HT-29 (cell line): ENCODE measurements at places on chromosomes 4 and X. TPM values are rescaled to one million over a fixed set of nuclear protein-coding genes. Genes with fewer than 3 reads are reported as not detected.
A peak's percentile ranks its signal among the peaks of the same experiment; 100 is the strongest.

Gene MAOA
- total RNA-seq, result 10.9 and 11.8 TPM in 2 replicates

DNA sequence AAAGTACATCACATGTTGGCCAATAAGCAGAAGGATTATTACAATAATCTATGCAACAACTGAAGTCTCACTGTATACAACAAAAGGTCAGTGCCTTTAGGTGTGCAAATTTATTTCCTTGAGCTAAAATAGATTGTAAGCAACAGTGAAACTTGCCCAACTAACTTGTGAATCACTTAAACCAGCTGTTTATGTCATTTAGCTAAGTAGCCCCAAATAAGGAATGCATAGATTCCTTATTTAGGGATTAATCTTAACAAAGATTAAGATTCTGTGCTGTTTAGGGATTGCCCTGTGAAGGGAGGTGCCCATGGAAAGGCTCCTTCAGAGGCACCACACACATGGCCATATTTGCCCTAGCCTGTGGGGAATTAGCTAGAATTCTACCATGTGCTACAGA, 168.6 kb downstream of the MAML3 start:
- no peak for DNase-seq

Gene MAGEC3
- not detected in 2 replicates for total RNA-seq

DNA sequence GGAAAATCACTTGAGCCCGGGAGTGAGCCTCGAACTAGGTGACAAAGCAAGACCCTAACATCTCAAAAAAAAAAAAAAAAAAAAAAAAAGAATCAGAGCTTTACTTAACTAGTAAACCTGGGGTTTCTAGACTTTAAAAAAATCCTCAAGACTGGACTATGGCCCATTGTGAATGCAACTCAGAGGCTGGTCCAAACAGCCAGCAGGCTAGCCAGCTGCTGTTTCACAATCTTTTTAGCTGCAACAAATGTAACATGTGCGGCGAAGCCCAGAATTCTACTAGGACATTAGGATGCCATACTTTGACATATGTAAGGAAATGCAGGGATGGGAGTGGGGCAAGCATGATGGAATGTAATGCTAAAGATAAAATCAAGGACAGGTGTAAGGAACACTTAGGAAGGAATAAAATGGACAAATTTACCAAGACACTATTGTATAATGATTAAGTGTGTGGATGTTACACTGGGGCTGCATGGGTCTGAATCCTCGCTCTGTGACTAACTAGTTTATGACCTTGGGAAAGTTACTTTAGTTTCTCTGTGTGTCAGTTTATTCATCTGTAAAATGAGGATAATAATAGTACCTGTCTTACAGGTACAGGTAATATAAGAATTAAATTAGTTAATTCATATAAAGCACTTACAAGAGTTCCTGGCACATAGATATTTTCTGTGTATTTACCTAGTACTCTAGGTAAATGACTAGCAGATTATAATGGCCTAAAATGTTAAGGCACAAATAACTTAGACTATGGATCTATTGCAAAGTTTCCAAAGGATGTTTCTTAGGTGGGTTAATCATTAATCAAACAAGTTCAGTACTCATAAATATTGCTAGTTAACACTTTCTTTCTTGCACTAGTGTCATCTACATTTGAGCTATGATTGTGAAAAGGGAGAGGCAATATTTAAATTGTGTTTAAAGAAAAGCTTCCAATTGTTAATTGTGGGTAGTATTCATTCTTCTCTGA, 49.5 kb downstream of the HELQ start:
- DNase-seq, result no peak

Gene PWWP3B
- not detected in 2 replicates for total RNA-seq

DNA sequence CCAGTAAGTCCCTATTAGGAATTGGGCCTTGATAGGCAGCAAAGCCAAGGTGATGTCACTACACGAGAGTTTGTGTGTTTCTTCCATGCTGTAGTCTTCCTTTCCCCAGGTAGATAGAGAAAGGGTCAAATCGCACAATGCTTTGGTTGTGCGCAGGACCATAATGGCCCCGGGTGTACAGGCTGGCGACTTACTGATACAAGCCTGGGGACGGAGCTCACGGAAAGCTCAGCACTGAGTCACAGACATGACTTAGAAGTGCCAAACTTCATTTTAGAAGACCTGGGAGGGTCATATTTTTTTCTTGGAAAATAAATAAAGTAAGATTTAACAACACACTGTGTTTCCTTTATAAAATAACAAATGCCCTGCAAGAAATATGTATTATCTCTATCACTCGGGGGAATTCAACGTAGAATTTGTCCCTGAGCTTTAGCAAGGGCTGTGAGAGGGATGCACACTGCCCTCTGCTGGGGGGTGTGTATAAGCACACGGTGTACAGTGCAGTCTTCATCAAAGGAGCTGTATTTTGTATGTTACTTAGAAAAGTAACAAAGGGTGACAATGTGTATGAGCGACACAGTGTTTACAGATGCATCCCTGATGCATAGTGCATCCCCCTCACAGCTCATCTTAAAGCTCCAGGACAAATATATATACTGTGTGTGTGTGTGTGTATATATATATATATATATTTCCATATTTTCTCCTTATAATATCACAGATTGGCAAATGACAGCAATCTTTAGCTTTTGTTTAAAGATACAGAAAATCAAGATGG, 254.5 kb upstream of the VEGFC start:
- DNase-seq, result peak; percentile 36

- no peak for DNase-seq
These were observed 664.5 kb upstream of the HTR2C start for GRCh38 chrX:113919387-113919786.

Gene FDCSP
- not detected in 2 replicates for total RNA-seq

Gene SSX3
- not detected in 2 replicates for total RNA-seq

DNA sequence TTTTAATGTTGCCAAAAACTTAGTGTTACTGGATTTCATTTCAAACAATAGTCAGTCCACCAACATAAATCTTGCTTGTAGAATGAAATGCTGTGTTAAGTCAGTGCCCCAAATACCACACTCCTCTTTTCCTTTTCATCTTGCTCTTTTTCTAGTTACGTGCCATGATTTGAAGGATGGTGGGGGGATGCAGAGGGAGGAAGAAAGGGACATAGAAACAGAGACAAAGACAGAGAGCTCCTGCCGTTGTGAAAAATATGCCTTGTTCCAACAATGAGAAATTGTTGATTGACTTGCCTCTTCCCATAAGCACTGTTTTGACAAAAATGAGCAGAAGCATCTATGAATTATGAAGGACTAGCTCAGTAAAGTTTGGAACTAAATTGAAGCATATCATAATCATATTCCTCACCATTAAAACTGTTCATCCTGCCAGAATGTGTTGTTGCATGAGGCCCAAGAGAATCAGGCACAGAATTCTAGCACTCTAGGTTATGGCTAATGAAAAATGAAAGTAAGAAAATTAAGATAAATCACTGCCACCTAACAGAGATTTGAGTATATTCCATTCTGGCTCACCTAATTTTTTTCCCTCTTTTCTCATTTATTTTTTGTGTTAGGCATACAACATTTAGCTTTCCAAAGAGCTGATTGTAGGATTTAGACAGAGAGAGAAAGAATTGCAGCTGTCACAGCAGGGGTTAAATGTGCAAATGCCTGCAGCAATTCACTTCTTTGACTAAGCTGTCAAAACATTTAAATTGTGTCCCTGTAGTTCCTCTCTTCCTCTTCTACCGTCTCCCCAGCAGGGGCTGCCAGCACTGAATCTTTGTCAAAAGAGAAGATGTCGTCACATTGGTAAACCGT, 111.6 kb upstream of the PTPN13 start:
- DNase-seq, result no peak

- peak; percentile 29 for DNase-seq
These were observed 378 bp upstream of the RPS6KA6 start for GRCh38 chrX:84188320-84188834.

GRCh38 chr4:88737307-88737941, 39.8 kb upstream of the NAP1L5 start:
- peak; percentile 81 for DNase-seq

- no peak for DNase-seq
These were observed 133.3 kb upstream of the PRPS2 start for GRCh38 chrX:12657881-12658280.

DNA sequence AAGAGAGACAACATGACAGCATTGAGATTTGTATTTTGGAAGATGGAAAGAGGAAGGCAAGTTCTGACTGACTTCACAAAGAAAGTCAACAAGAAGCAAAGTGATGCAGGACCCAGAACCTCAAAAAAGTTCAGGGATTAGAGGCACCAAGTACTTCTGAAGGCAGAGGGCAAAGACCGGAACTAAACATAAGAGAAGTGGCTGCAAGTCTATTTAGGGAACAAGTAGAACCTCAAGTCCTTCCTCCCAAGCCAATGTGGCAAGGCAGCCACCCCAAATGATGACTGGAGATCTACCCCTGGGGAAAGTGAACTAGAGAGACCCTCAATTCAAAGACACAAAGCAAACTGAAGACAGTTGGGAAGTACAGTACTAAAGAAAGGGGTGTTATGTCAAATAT, 46.6 kb downstream of the SLC39A8 start:
- DNase-seq, result no peak

DNA sequence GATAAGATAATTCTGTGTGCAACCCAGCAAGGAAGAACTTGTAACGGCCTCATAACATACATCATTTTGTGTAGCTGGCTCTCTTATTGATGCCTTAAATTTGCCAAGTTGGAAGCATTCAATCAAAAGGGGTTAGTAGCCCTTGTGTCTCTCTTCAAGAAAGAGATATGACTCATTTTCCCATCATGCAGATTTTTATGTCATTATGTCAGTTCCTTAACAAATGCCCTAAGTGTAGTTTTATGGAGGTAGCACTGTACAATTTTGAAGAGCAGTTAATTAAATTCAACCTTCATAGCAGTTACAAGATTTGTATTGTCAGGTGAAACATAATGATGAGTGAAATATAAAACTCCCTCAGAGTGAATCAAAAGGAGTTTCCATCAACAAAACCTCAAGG, 215.6 kb downstream of the GRIA3 start:
- DNase-seq, result no peak

DNA sequence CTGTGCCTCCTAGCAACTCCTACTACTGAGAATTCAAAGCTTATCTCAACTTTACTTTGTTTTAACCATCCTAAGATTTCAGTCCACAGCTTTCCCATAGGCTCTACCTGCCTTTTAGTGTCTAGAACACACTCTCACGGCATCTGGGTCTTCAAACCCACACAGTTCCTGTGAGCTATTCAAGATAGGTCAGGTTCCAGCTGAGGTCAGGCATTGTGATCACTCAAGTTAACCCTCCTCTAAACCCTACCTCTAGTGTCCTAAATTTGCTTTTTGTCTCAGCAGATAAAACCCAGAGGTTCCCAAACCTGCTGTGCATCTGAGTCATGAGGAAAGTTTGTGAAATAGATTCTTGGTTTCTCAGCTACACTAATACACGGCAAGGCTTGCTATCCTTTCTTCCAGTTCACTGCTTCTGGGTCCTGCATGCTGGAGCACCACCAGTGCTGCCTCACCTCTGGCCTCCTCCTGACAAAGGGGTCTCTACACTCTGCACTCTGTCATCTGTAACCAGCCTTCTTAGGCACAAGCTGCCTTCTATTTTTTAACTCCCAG, 324.6 kb upstream of the MAGEB2 start:
- DNase-seq, result no peak
